ENCODE measurements at places on chromosomes 1 and 21. TPM values are rescaled to one million over a fixed set of nuclear protein-coding genes. Genes with fewer than 3 reads are reported as not detected.

Gene COL16A1
- total RNA-seq = 7.6 TPM

Gene TTLL10
- not detected for total RNA-seq

Gene RAD54L
- total RNA-seq = 29.4 TPM

Gene MROH7
- not detected for total RNA-seq

Gene MAP3K21
- 3.1 TPM for total RNA-seq

Gene SPRR2E
- total RNA-seq = not detected

Gene SHISAL2A
- 0.23 TPM for total RNA-seq
